ENCODE measurements at places on chromosomes 3 and 15. TPM values are rescaled to one million over a fixed set of nuclear protein-coding genes. Genes with fewer than 3 reads are reported as not detected.

SLC9C1 gene
- not detected for total RNA-seq

GCSAM gene
- not detected for total RNA-seq

SNRPN gene
- 66.3 TPM for total RNA-seq

RETNLB gene
- not detected for total RNA-seq

TNNC1 gene
- total RNA-seq = not detected

Data from myometrial cell (primary cell).